ENCODE measurements at places on chromosomes 13 and 19.

DNA sequence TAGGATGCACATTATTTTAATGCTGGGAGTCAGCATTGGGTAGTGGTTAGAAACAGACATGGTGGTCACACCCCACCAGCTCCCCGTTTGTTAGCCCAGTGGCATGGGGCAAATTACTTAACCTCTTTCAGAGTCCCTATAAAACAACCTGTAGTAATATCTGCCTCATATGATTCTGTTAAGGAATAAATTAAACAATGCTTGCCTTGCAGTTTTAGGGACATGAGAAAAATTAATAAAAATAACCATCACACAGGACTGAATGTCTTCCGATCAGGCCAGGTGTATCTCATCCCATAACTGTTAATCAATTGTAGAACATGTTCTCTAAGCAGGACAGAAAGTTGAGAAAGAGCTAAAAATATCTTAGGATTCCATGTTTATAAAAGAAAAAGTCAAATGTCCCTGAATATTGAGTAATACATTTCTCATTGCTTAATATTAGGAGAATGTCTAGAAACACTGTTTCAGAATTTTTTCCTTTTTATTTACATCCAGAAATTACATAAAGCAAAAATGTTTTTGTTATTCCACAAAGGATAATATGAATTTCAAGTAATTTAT lies 196.5 kb downstream of the GPC6 start:
- DNase-seq, result no peak

DNA sequence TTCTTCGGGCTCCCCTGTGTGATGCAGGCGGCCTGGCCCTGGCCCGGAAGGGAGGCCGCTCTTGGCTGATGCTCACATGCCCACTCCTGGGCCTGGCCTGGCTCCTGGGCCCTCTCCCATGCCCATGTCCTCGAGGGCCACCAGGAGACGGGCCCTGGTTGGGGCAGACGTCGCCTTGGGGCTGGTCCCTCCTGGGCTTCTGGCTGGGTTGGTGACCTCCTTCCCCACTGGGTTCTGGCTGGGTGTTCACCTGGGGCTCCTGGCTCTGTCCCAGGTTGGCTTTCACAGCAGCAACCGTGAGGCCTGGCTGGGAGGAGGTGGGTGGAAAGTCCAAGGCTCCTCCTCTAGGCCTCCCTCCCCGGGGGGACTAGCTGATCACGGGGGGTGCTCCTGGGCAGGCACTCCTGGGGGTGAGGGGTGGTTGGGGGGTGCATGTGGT lies 15.5 kb upstream of the SLC7A10 start:
- DNase-seq, result no peak

- DNase-seq, result no peak
Measured at GRCh38 chr19:34191355-34191962, 19.2 kb downstream of the LSM14A start.

DNA sequence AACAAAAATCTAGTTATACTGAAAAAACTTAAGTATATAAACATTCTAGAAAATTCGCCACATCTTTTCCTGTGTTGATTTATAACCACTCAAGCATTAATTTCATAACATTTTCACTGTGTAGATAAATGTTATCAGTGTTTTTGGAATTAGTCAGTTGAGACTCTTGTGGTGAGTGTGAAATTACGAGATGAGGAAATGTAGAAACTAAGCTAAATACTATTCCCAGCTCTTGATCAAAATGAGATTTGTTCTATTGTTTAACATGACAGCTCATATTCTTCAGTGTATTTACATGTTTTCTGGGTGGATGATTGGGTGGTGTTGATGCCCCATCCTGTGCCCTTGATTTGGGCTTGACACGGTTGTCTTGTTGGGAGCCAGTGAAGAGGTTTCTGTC lies 406.8 kb downstream of the DACH1 start:
- DNase-seq, result no peak

GRCh38 chr19:37983916-37984315 lies 76.9 kb downstream of the SIPA1L3 start:
- DNase-seq, result no peak

- DNase-seq, result no peak
Measured at GRCh38 chr19:2013683-2013961, 1.9 kb downstream of the BTBD2 start.

- no peak for DNase-seq
Measured at GRCh38 chr13:39820606-39821005, 165.1 kb downstream of the COG6 start.

DNA sequence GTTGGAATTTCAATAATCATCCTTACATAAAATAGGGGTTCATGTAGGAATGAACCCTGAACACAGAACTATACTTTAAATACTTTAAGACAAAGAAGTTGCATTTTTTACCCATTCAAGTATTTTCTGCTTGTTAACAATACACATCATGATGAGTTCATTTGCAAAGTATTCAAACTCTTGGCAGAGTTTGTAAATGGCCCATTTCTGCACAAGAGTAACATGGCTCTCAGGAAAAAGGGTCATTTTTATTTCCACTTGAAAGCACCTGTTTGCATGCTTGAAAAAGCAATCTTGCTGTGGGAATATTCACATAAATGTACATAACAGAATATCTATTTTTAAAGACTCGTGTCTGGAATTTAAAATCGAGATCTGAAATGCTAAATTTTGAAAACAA lies 18.1 kb downstream of the ESD start:
- no peak for DNase-seq

DNA sequence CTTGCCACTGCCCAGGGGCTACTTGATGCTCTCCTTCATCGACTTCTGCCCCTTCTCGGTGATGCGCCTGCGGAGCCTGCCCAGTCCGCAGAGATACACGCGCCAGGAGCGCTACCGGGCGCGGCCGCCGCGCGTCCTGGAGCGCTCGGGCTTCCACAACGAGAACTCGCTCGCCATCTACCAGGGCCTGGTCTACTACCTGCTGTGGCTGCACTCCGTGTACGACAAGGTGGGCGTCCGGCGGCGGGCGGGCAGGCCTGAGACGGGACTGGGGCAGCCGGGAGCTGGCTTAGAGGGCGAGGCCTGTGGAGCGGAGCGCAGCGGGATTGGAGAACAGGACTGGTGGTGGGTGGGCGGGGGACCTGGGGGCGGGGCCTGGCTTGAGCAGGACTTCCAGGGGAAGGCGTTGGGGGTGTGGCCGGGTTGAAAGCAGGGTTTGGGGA lies 12.7 kb upstream of the PSMD8 start:
- DNase-seq, result peak; percentile 82

DNA sequence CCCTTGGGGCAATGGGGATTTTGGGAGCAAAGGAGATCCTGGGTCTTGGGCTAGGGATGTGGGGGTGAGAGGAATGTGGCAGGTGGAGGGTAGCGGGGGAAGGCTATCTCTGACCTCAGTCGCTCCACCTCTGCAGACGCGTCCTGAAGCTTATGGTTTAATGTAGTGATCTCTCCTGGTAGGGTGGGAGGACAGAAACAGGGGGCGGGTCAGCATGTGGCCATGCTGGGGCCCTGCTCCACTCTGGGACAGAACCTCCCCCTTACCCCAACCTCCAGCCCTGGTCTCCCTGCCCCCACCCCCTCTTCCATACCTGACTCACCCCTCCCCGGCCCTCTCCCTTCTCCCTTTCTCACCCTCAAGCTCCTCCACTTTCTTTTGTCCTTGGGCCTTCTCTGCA lies 1.4 kb downstream of the BST2 start:
- DNase-seq, result no peak

- DNase-seq, result no peak
Measured at GRCh38 chr19:33887891-33888290, 91.2 kb downstream of the KCTD15 start.

- DNase-seq, result no peak
Measured at GRCh38 chr19:50352242-50352641, 13.2 kb downstream of the NAPSA start.

- no peak for DNase-seq
Measured at GRCh38 chr19:10670182-10670581, 16.0 kb downstream of the ILF3 start.

DNA sequence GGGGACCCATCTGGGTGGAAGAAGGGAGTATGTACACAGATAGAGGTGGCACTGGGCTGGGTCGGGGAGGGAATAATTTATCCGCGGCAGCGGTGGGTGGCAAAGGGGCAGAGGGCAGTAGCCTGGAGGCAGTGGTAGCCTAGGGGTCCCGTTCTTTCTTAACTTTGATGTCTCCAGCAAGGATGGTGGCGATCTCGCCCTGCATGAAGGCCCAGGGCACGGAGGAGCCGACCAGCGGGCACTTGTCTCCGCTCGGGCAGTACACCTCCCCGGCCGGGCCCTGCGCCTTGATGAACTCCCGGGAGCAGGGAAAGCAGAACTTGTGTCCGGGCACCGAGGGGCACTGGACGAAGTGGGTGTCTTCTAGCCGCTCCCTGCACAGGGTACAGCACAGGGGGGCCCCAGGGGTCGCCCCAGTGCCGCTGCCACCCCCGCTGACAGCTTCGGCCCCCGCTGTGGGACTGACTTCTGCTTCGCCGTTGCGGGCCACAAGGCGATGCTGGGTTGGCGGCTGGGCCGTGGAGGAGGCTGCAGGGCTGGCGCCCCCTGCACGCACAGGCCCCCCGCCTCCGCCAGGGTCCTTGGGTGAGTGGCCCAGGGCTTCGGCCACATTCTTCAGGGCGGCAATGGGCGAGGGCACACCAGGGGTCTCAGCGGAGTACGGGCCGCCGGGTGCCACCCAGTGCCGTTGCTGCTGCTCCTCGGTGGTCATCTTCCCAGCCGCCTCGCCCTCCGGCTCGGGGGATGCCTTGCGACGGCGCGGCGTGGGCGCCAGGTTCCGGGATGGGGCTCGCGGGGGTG lies 1.9 kb downstream of the IRF2BP1 start:
- no peak for DNase-seq

GRCh38 chr13:73596382-73596781 lies 537.6 kb downstream of the KLF5 start:
- no peak for DNase-seq

DNA sequence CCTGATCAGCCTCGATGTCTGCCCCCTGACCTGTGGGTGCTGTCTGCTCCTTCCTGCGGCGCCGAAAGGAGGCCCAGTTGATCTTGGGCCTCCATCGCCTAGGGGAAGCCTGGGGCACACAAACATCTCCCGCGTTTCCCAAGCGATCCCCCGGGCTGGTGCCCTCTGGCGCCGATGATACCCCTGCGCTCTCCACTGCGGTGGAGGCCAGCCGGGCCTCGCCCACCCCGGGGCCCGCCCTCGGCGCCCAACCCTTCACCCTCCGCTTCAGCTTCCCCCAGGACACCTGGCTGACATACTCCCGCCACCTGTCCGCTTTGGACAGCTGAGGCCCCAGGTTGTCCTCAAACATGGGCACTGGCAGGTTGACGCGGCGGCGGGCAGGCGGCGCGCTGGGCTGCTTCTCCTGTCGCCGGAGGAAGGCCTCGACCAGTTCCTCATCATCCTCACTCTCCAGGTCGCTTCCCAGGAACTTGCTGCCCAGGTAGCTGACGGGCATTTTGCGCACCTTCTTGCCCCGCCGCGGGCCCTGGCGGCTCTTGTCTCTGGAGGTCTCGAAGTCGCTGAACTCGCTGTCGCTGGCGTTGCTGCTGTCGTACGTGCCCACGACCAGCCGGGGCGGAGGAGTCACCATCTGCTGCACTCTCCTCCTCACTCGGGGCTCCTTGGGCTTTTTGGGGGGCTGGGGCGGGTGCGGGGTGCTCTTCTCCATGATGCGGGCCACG lies 1.3 kb downstream of the CCDC8 start:
- DNase-seq, result no peak

GRCh38 chr13:91346850-91347201 lies 661 bp upstream of the MIR17HG start:
- DNase-seq, result no peak

GRCh38 chr13:62337109-62337880 lies 921.6 kb upstream of the PCDH20 start:
- no peak for DNase-seq

GRCh38 chr19:56341948-56342347 lies 27.3 kb upstream of the ZSCAN5A start:
- no peak for DNase-seq

GRCh38 chr19:32387701-32388392 lies 17.7 kb upstream of the DPY19L3 start:
- DNase-seq, result no peak

GRCh38 chr19:52896431-52897137 lies 851 bp downstream of the ZNF320 start:
- DNase-seq, result no peak

- DNase-seq, result no peak
Measured at GRCh38 chr19:435056-435706, 25.7 kb downstream of the SHC2 start.

GRCh38 chr19:5269279-5269678 lies 71.3 kb downstream of the PTPRS start:
- DNase-seq, result no peak

DNA sequence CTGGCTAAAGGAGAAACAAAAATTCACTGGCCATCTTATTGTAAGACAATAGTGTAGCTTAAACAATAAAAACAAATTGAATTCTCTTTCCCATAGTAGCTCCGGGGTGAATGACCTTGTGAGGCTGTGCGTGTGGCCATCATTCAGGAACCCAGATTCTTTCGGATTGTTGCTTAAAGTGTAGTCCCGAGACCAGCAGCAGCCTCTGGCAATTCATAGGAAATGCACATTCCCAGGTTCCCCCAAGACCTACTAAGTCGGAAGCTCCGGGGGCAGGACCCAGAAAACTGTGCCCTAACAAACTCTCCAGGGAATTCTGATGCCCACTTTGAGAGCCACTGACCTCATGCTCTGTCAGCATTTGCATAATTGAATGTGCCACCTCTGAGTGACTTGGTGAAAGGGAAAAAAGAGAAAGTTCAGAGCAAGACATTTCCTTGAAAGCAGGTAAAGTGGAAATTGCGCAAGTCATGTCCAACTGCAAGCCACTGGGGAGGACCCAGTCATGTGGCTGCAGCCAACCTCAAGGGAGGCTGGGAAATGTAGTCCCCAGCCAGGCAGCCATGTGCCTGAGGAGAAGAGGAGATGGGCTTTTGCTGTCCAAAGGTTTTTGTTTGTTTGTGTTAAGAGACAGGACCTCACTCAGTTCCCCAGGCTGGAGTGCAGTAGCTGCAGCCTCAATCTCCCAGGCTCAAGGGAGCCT lies 50.7 kb upstream of the PNMA8B start:
- no peak for DNase-seq

All from cardiac septum (tissue), 1 donor.